ENCODE measurements at places on chromosomes 3 and 15. TPM values are rescaled to one million over a fixed set of nuclear protein-coding genes. Genes with fewer than 3 reads are reported as not detected.

ATP13A4 gene
- 1.6 TPM for polyA plus RNA-seq

CHRD gene
- polyA plus RNA-seq = 16.1 TPM

FETUB gene
- 0.65 TPM for polyA plus RNA-seq

ASB14 gene
- 0.56 TPM for polyA plus RNA-seq

DNA sequence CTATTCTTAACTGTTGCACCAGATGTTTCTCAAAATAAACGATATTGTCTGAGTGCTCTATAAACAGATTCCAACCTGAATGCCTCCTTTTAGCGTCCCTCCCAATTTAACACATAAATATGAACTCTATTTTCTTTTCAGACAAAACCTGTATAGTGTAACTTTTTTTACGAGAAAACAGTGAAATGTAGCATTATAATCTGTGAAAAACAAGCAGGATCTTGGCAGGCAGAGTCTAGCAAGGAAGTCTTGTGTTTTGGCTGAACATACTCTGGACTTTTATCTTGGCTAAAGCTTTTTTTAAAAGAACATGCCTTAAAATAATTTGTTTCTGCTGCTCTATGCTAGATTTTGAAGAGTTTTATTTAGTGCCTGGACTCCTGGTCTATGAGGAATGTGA is 150.5 kb downstream of the ROBO2 start:
- no peak for DNase-seq

DNA sequence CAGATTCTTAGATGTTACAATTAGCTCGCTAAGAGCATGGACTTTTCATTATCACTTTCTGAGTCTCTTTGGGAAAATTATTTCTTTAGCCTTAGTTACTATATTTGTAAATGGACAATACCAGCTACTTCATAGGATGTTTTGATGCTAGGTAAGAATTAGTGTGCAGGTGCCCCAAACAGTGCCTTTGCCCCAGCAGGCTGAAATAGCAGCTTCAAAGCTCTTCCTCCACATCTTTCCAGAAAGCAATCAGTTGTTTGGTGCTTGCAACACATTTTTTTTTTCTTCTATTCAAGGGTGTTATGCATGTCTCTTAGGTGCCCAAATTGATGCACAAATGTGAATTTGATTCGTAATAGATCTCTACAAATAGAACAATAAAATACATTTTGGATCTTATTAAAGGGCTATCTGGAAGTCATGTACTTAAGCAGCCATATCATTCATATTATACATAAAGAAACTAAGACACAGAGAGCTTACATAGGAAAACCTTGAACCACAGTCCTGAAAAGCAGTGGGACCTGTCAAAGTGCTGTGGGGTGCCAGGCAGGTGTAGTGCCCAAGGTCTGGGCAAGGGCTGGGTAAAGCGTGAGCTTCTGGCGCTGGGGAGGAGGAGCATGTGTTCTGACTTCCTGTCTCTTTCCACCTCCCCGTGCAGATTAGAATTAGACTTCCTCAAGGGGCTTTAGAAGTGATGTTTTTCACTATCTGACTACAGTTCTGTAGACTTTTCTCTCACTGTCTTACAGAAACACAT is 62.9 kb downstream of the FNDC3B start:
- no peak for DNase-seq

- no peak for DNase-seq
Measured at GRCh38 chr3:99498550-99499234, 139.7 kb upstream of the COL8A1 start.

- no peak for DNase-seq
Measured at GRCh38 chr3:57701781-57702180, 8.9 kb upstream of the DENND6A start.

DNA sequence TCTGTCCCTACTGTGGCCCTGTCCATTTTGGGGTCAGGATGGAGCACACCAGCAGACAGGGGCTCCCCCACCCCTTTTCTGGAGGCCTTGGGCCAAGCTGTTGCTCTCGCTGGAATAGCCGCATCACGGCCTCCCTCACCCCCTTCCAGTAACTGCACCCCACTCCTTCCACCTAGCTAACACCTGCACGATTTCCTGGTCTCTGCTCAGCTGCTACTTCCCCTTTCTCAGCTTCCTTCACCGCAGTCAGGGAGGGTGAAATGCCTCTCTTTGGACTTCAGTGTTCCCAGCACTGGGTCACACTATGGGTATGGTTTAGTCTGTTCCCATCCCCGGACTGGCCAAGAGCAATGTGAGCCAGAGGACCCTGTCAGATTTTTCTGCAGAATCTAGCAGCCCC is 400.2 kb downstream of the MCTP2 start:
- DNase-seq = no peak

- no peak for DNase-seq
Measured at GRCh38 chr15:35863655-35864054, 317.7 kb upstream of the DPH6 start.

DNA sequence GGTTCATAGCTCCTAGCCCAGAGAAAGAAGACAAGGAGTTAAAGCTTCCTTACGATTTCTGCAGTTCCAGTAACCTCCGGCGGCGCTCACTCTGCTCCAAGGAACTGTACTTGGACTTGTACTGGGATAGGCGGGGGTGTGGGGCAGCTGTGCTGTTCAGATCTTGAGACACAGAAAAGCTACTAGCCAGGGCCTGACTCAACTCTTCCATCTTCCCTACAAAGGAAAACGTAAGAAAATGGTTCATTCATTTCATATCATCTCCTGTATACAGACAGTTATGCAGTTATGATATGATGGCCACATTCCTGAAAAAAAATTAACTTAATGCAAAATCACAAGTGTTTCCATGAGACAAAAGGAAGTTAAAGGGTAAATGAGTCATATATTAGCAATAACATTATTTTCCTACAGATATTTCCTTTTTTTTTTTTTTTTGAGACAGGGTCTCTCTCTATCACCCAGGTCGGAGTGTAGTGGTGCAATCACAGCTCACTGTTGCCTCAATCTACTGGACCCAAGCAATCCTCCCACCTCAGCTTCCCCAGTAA is 4.6 kb downstream of the SNUPN start:
- DNase-seq = no peak

DNA sequence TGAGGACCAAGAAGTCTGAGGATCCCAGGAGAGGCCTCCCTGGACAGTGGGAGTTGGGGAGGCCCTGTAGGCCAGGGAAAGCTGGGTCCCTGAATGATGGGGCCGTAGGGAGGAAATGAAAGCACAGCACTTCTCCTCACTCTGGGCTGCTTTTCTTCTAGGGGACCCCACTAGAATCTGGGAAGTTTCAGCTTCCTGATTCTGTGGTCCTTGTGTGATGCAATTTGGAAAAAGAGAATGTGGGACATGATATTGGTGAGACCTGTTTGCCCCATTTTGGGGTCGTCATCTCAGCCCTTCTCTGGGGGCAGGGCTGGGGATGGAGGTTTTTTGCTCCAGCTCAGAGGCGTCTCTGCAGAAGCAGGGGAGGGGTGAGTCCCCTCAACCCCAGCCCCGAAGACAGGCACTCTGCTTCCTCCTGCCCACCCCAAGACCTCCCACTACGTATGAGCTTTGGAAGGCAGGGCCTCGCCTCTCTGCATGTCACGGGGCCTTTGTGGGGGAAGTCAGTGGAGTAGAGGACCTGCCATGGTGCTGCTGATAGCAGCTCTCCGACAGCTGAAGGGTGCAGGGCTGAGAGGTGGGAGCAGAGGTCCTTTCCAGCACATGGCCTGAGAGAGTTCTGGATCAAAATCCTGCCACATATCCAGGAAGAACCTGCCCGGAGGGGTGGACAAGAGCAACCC is 1.5 kb upstream of the SNX22 start:
- DNase-seq = no peak

GRCh38 chr3:153768561-153769469 is 352.4 kb upstream of the ARHGEF26 start:
- DNase-seq = peak; percentile 20

DNA sequence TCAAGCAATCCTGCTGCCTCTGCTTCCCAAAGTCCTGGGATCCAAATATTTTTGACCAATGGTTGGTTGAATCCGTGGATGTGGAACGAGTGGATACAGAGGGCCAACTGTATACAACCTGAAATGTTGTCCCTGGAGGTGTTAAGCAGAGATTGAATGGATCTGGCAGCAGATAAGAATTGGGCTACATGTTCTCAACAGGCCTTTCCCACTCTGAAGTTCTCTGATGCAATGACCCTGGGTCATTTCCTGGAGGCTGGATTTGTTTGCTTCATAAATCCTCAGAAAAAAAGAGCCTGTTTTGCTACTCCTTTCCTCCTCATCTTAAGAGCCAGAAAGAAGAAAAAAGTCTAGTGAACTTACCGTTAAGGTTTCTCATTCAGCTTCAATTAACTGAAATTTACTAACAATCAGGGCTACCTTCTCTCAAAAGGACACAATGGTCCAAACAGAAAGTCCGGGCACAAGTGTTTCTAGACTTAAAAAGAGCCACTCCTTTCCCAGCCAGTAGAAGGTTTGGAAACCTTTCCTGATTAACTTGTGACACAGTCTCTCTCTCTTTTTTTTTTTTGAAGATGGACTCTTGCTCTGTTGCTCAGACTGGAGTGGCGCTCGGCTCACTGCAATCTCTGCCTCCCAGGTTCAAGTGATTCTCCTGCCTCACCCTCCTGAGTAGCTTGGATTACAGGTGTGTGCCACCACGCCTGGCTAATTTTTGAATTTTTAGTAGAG is 6.5 kb downstream of the ARHGEF3 start:
- DNase-seq = no peak
